Activated naive CD4-positive, alpha-beta T cell (primary cell): ENCODE measurements at places on chromosomes 13 and 19.

GRCh38 chr13:38202740-38203139 is 146.9 kb upstream of the UFM1 start:
- DNase-seq = no peak

DNA sequence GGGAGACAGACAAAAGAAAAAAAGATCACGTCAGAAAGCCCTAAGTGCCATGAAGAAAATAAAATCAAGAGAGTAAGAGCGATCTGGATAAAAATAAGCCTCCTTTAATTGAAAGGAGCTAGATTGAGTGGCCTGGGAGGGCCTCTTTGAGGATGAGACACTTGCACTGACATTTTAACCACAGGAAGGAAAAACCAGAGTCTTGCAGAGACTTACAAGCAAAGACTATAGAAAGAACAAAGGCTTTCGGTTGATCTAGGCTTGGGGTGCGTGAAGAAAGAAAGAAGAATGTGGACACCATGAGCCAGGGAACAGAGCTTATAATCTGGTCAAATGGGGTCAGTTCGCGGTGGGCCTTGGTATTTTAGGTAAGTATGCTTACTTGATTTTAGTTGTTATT is 342.7 kb downstream of the COG6 start:
- DNase-seq = no peak

GRCh38 chr19:51652266-51652665 is 5.6 kb upstream of the SIGLEC14 start:
- no peak for DNase-seq

DNA sequence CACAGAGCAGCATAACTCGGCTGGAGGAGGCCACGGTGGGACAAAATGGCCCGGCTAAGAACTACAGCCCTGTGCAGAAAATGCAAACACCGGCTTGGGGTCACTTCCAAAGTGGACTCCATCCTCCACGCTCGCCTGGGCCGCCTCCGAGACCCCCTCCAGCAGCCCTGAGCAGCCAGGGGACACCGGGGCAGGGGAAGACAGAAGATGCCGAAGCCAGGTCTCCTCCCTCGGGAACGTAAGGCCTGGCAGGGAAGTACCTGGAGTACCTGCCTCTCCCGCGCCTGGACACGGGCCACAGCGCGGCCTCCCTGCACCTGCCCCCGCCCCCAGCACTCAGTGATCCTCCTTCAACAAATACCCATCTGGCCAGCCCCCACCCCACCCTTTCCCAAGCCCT is 5.0 kb downstream of the LMNB2 start:
- DNase-seq = no peak

DNA sequence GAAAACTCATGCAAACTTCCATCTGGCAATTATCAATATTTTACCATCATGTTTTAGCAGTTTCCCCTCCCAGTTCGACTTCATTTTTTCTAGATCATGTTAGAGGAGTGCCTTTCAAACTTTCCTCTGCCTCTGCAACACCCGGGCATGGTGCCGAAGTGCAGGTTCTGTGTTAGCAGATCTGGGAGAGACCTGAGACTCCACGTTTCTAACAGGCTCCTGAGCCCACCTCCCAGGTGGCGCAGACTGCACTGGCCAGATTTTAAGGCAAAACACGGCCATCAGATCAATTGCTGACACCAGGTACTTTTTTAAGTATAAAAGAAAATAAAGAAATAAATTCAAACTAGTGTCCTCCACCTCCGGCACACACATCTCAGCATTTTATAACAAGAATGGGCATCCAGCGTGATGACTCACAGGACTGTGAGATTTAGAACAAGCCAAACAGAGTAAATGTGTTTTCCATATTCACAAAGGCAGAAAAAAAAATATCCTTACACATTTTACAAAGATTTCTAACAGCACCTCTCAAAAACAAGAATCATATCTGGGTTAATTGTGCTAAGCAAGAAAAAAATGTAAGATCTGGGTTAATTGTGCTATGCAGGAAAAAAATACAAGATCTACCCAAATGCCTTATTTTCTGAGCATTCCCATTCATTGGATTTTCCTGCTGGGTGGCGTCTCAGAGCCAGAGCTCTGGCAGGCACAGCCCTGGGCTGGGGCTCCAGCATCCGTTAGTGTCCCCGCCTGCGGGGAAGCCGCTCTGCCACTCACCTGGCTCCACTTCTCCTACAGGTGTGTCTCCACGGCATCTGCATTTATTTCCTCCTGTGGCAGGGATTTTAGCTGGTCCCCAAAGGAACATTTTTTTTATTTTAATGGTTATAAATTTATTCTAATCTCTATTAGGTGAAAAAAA is 127.9 kb upstream of the SOX1 start:
- DNase-seq = no peak

DNA sequence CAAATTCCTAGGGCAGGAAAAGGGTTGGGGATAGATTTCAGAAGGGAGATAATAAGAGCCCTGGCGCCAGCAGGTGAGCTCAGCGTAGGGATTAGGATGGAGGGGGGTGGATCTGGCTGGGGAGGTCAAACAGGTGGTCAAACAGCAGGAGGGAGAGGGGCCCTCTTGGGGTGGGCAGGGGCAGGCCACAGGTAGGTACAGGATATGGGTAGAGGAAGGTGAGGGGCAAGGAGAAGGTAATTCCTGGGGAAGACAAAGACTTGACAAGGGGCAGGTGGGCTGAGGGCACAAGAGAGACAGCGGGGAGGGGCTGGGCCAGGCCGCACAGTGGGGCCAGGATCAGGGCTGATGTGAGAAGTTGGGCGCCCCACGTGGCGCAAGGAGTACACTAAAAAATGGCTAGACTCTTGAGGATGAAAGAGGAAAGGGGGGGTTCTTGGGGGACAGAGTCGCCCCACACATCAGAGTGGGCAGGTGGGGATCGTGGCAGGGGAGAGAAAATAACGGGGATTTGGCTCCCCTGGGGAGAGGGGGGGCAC is 713 bp downstream of the KRI1 start:
- no peak for DNase-seq

GRCh38 chr19:906480-906879 is 6.5 kb downstream of the R3HDM4 start:
- DNase-seq = no peak

DNA sequence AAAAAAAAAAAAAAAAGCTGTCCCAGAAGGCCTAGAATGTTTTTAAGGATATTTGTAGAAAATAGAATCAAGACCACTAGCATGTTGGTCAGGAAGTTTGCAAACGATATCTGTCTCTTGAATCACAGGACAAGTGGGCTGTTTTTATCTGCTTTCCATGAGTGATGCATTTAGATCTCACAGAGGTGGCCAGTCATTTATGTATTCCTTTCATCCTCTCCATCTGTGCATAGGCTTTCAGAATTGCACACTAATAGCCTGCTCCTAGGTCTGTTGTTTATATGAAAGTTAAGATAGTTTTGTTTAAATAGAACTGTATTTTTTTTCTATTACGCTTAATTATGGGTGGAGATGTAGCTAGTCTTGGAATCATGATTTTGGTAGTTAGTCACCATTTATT is 289.5 kb downstream of the SHISA2 start:
- no peak for DNase-seq

DNA sequence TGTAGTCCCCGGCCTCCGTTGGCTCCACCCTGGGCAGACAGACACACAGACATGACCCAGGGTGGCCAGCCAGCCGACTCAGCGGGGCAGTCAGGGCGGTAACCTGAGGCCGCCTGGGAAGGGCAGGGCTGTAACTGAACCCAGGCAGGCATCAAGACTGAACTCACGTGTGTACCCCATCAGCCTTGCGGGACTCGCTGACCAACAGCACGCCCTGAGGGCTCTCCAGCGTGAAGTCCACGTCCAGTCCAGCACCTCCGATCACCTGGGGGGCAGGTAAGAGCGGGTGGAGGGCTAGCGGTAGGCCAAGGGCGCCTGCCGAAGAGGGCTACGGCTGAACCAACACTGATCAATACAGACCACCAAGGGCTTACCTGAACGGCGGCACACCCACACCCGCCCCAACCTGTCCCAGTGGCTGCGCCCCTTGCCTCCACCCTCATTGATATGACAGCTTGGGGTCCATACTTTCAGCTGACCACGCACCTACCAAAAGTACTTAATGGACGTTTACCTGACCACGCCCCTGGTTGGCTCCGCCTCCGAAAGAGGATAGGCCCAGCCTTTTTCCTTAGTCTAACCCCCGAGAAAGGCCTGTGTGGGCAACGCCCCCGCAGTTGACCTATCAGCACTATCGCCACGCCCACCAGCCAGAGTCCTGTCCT is 791 bp downstream of the TMED1 start:
- DNase-seq = no peak

- DNase-seq = peak; percentile 36
These were observed 9.8 kb upstream of the ZNF627 start for GRCh38 chr19:11587302-11587974.

DNA sequence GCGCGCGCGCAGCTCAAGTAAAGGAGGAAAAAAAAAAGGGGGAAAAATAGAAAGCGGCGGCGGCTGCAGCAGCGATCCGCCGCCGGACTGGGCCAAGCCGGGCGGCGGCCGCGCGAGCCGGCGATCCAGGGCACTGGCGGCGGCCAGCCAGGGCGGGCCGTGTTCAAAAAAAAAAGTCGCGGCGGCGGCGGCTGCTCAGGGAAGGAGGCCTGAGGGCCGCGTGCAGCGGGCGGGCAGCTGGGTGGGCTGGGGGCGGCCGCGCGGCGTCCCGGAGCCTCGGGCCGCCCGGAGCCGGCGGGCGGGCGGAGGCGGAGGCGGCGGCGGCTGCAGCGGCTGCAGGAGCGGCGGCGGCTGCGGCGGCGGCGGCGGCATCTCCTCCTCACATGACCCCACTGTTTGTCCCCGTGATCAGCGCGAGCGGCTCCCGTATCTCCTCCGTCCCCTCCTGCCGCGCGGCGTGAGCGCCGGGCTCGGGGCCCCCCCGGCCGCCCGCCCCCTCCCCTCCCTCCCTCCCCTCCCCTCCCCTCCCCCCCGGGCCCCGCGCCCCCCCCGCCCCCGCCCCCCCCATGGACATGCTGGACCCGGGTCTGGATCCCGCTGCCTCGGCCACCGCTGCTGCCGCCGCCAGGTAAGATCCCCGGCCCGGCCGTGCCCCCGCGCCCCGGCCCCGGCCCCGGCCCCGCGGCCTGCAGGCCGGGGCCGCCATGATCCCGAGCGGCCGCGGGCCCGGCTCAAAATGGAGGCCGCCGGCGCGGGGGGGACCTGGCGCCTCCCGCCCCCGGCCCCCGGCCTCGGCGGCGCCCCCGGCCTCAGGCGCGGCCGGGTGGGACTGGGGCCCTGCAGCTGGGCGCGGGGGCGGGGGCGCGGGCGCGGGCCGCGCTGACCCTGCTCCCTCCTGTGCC is at the start of gene USF2:
TSS of gene USF2 (plus strand) at position 427 of the 902 bp plus-strand sequence. CDS start at position 567, 140 bp downstream.
- DNase-seq = no peak

- DNase-seq = no peak
These were observed 45.2 kb downstream of the ABCC4 start for GRCh38 chr13:95256091-95256490.

GRCh38 chr13:78437781-78438180 is 165.6 kb downstream of the POU4F1 start:
- DNase-seq = no peak

GRCh38 chr13:25630329-25630900 is 258.6 kb downstream of the ATP8A2 start:
- DNase-seq = no peak

DNA sequence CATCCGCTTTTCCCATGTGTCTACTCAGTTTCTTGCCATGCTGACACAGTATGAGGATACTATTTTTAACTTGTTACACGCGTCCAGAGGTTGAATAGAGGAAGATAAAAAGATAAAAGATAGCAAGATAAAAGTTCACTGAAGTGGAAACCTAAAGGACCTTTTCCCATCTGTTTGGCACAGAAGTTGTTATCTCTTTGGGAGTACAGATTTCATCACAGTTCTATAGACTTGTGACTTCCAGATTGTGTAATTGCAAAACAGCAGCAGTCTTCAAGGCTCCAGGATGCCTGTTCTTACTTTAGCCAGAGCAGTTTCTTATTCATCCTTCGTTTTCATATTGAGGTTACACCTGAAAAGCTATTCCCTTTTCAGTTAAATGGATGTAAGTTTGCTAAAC is 369.2 kb downstream of the GPC5 start:
- no peak for DNase-seq

DNA sequence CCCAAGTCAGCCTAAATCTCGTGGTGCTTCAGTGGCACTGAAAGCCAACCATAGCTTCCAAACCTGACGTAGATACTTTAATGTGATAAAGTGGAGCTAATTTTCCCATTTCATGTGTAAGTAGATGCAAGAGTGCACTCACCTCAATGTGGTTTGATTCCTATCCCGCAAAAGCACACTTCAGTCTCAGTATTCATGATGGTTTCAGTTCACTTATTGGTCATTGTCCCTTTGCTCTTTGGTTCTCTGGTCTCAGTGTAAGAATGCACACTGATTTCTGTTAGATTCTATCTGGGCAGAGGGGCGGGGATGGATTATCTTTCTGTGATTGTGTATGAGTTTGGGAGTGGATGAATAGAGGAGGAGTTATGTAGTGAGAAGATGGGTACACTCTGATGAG is 340.6 kb downstream of the KCNRG start:
- no peak for DNase-seq

DNA sequence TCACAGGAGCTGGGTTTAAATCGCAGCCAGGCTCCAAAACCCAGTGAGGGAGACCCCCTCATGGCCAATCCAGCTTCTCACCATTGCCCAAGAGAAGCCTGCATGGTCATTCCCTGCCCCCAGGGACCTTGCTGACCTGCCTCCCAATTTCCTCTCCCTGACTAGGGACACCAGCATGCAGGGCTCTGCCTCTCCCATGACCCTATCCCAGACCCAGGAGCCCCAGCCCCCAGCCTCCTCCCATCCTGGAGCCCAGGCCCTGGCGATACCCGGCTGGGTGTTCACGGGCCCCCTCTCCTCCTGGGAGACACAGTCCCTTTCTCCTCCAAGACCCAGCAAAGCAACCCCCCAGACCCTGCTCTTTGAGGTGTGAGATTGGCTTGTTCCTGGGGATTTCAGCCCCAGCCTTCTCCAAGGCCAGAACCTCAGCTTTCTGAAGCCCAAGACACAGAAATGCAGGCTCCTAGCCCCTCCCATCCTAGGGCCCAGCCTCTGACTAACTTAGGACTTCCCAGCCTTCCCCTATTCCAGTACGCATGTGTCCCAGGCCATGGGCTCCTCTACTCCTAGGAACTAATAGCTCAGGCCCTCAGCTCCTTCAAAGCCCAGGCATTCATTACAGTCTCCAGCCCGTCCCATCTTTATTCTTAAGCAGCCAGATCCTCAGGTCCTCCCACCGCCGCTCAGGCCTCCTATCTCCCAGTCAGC is 1.1 kb downstream of the GYS1 start:
- DNase-seq = no peak

DNA sequence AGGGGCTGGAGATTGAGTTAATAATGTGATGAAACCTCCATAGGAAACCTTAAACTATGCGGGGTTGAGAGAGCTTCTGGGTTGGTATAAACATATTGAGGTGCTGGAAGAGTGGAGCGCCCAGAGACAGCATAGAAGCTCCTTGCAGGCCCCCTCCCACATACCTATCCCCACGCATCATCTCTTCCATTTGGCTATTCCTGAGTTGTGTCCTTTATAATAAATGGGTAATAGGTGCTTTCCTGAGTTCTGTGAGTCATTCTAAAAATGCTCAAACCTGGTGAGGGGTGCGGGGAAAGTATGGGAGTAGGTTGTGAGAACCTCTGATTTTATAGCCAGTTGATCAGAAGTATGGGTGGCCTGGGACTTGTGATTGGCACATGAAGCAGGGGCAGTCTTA is 14.6 kb downstream of the CCDC122 start:
- no peak for DNase-seq

- no peak for DNase-seq
These were observed 26.0 kb downstream of the SHISA2 start for GRCh38 chr13:26025771-26026170.
